ENCODE measurements at places on chromosomes 2 and 18.

DNA sequence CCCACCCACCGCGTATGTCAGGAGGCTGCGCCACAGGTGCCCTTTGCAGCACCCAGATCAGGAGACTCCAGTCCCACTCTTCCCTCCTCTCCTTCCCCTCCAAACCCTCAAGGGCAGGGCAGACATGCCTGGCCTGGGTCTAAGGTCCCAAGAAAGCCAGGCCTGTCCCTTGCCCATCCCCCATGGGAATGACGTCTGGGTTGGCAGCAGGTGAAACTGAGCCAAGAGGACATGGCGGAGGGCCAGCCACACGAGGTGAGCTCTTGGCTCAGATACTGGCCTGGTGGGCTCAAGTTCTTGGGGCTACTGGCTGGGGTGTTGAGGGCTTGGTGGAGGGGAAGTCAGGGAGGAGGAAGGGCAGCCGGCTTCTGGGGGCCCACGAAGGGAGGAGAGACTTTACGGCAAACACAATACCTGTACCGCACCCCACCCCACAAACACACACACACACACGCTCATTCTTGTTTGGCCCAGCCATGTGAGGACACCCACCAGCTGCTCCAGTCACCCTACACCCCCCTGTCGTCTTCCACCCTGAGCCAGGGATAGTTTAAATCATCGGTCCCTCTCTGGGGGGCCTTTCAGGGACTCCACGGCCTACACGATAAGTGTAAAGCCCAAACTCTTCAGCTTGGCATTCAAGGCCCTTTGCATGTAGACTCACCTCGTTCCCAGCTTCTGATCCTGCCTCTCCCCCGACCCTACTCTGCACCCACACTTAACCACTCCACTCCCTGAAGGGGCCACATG, 24.1 kb upstream of the TNS1 start:
- no peak for DNase-seq

DNA sequence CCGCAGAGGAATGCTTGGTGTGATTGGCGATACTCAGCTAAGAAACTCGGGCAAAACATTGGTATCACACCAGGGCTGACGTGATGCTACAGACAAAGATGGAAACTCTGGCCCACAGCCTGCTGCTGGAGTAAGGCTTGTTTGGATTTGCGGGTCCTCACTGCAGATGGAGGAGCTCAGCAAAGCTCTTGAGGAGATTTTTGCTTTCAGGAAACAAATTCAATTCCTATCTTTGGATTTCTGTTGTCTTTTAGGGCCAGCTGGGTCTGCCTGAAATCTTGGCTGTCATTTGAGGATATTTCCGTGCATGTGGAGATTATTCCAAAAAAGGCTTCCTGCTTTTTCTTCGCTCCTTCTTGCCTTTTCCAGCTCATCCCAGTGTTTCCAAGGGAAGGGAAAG, 475.8 kb downstream of the TSN start:
- DNase-seq: no peak

- DNase-seq: no peak
Observed at GRCh38 chr2:214180071-214180470, 230.8 kb upstream of the VWC2L start.

GRCh38 chr2:151051574-151052220, 210.0 kb downstream of the RBM43 start:
- no peak for DNase-seq

GRCh38 chr18:46400449-46400848, 256.6 kb downstream of the LOXHD1 start:
- no peak for DNase-seq
